ENCODE measurements at places on chromosomes 2 and 18.

GRCh38 chr2:43186679-43187374 is 39.6 kb downstream of the ZFP36L2 start:
- no peak for DNase-seq

DNA sequence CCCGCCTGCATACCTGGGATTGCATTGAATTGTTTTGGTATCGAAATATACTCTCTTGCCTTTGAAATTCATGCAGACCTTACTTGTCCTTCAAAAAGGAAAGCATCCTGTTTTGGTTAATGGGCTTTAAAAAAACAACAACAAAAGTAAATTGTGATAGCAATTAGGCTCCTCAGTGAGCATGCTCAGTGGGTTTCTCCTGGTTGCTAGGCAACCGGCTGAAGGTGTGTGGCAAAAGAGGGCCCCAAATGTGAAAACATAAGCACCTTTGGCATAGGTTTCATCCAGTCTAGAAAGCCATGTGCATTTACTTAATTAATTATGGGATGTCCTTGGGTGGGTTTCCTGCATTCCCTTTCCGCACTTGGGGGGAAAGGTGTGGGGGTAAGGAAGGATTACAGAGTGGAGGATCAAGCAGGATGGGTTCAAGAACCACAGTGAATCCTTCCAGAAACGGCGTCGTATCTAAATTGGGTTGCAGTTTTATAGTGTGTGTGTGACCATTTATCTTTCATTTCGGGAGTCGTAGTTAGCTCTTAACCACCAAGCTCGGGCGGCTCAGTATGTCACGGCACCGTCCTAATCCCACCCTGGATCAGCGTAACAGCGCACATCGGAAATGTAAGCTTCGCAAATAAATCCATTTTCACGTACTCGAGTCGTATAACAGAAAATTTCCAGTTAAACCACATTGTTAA is 274.9 kb upstream of the TCF4 start:
- DNase-seq, result no peak

DNA sequence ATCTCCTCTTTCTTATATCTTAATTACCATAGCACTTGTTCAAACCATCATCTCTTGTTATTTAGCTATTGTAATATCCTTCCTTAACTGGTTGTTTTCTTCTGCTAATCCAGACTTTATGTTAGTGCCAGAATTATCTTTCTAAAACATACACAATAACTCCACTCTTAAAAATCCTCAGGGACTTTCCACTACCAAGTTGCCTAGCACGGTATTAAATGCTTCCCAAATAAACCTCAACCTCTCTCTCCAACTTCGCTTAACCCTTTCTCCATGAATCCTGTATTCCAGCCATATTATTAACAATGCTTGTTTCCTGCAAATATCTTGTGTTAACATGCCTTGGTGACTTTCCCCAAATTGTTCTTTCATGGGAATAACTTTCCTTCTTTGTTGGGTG is 84.5 kb downstream of the FAM228A start:
- no peak for DNase-seq

- no peak for DNase-seq
These were observed 166.6 kb upstream of the HNMT start for GRCh38 chr2:137797641-137798040.

GRCh38 chr2:101267671-101268656 is 15.3 kb downstream of the CNOT11 start:
- no peak for DNase-seq

GRCh38 chr2:179565807-179566206 is 295.6 kb downstream of the ZNF385B start:
- no peak for DNase-seq

- no peak for DNase-seq
These were observed 19.1 kb downstream of the NETO1 start for GRCh38 chr18:72848503-72849237.

- no peak for DNase-seq
These were observed 39.3 kb upstream of the PROKR1 start for GRCh38 chr2:68604077-68604476.

DNA sequence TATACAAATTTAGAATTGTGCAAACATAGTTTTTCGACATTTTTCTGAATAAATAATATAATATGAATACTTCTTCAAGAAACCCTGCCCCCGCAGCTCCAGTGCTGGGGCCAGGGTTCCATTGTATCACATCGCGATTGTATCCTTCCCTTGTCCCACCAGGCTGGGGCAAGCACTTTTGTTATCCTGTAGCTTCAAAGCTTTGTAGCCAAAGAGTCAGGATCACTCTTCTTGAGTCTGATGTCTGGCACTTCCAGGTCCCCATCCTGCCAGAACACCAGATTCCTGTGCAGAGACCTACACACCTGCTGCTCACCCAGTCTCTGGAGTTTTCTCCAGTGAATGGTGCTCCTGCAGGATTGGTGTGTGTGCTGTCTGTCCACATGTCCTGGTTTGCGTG is 186.9 kb downstream of the ASB1 start:
- DNase-seq, result no peak

DNA sequence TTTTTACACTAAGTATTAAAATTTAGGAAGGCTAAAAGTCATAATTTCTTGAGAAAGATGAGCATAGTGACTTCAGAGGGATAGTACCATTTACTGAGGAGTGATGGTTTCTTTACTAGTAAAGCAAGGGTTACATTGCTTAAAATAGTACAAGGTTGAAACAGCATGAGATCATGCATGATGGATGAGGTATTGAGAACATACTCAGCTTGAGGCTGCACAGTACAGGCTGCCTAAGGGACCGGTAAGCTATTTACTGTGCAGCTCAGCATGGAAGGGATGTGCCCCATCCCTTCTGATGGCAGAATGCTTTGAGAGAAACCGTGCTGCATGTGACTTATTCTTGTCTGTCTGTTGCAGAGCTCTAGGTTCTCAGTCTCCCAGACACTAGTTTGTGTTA is 122.1 kb downstream of the EML6 start:
- no peak for DNase-seq
